ENCODE measurements at places on chromosomes 2 and 18. TPM values are rescaled to one million over a fixed set of nuclear protein-coding genes. Genes with fewer than 3 reads are reported as not detected.

Gene SETBP1
- total RNA-seq, result 0.39 TPM

Gene ZNF236
- total RNA-seq, result 2.7 TPM

Gene MMADHC
- total RNA-seq, result 102 TPM

Gene NETO1
- total RNA-seq, result not detected

Gene RAD51AP2
- total RNA-seq, result not detected

Gene SLC35F5
- total RNA-seq, result 41.1 TPM
